ENCODE measurements at places on chromosomes 1 and 21.

GRCh38 chr1:230684998-230685397 lies 28.9 kb downstream of the AGT start:
- H3K27me3 ChIP-seq, result no peaks in the 10 kb centered on the region
- no peak for DNase-seq
- no peak overlapping the region for H3K27ac ChIP-seq
- H3K4me3 ChIP-seq, result no peak overlapping the region
- no peaks in the 10 kb centered on the region for H3K4me1 ChIP-seq

GRCh38 chr1:155437405-155437804 lies 116.7 kb downstream of the RUSC1 start:
- H3K27me3 ChIP-seq, result no peaks in the 10 kb centered on the region
- H3K4me1 ChIP-seq, result no peaks in the 10 kb centered on the region
- no peak for DNase-seq
- no peak overlapping the region for H3K27ac ChIP-seq
- no peak overlapping the region for H3K4me3 ChIP-seq
- peaks cover 51% of the 10 kb centered on the region for H3K36me3 ChIP-seq

GRCh38 chr1:14910984-14911721 lies 242.4 kb upstream of the TMEM51 start:
- H3K36me3 ChIP-seq, result no peaks in the 10 kb centered on the region
- no peak overlapping the region for H3K4me3 ChIP-seq
- H3K4me1 ChIP-seq, result no peaks in the 10 kb centered on the region

DNA sequence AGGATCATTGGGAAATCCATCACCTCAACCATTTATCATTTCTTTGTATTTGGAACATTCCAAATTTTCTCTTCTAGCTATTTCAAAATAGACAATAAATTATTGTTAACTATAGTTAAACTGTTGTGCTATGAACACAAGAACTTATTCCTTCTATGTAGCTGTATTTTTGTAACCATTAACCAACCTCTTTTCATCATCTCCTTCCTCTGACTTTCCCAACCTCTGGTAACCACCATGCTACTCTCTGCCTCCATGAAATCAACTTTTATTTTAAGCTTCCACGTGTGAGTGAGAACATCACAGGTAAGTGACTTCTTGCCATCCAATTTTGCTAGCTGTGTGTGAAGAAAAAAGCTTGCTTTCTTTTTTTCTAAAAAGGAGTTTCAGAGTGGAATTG lies 418 bp downstream of the IFI44L start:
- H3K36me3 ChIP-seq, result no peaks in the 10 kb centered on the region
- peak overlapping the region; percentile 78 for H3K27ac ChIP-seq
- H3K4me3 ChIP-seq, result peak overlapping the region; percentile 53
- DNase-seq, result no peak
- H3K27me3 ChIP-seq, result no peaks in the 10 kb centered on the region

DNA sequence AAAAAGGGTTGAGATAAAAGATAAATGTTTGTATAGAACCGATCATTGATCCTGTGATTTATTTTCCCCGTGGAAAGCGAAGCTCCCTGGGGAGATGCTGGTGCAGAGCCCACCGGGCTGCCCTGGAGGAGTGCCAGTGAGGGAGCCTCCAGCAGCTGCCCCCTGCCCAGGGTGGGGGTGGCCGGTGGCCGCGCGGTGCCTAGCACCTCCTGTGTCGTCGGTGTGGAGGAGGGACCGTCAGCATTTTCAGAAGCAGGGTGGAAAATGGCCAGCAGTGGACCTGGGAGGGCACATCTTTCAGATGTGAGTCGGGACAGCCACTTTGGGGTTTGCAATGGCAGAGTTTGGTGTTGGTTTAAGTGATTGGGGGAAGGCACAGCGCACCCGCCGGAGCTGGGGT lies 164.0 kb downstream of the PRDM16 start:
- no peaks in the 10 kb centered on the region for H3K36me3 ChIP-seq
- H3K27me3 ChIP-seq, result no peaks in the 10 kb centered on the region
- no peaks in the 10 kb centered on the region for H3K4me1 ChIP-seq
- DNase-seq, result no peak
- no peak overlapping the region for H3K27ac ChIP-seq

DNA sequence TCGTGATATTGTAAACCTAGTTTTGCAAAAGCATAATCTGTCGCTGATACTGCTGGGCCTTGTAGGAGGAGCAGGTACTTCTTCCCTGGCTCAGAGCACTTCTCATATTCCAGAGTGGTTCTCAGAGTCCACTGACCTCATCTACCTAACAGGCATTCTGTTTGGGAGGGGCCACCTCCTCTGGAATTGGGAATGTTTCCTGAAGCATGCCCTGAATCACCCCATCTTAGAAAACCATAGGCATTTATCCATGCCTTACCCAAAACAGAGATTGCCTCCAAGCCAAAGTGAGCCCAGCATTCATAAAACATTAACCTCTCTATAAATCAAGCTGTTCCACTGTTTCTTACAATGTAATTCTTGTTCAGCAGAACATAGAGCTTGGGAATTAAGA lies 35.1 kb downstream of the SLC44A3 start:
- H3K4me1 ChIP-seq, result peaks cover 11% of the 10 kb centered on the region
- H3K4me3 ChIP-seq, result no peak overlapping the region
- H3K36me3 ChIP-seq, result no peaks in the 10 kb centered on the region
- peaks cover 12% of the 10 kb centered on the region for H3K27me3 ChIP-seq
- no peak overlapping the region for H3K27ac ChIP-seq
- no peak for DNase-seq

GRCh38 chr1:238652346-238652968 lies 733.9 kb upstream of the CHRM3 start:
- no peak overlapping the region for H3K27ac ChIP-seq
- no peaks in the 10 kb centered on the region for H3K36me3 ChIP-seq
- DNase-seq, result no peak
- H3K4me3 ChIP-seq, result no peak overlapping the region
- H3K4me1 ChIP-seq, result no peaks in the 10 kb centered on the region
- H3K27me3 ChIP-seq, result no peaks in the 10 kb centered on the region

GRCh38 chr1:93845538-93846205 lies 33.3 kb downstream of the DNTTIP2 start:
- no peaks in the 10 kb centered on the region for H3K36me3 ChIP-seq
- peak overlapping the region; percentile 91 for H3K27ac ChIP-seq
- peaks cover 33% of the 10 kb centered on the region for H3K4me1 ChIP-seq
- H3K4me3 ChIP-seq, result peak overlapping the region; percentile 69

DNA sequence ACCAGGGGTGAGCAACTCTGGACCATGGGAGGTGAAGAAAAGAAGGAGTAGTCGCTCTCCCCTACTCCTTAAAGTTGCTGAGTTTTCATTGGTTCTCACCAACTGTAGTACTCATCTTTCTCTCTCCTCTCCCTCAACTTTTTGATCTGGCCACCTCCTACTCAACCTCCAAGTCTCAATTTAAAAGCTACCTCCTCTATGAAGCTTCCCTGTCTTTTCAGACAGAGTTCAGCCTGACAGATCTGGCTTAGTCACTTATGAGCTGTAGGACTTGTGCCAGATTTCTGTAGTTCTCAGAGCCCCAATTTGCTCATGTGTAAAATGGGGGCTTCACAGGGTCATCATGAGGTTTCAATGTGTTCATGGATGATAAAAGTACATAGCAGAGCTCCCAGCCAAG lies 34.5 kb upstream of the HTR1D start:
- no peak overlapping the region for H3K4me3 ChIP-seq
- no peaks in the 10 kb centered on the region for H3K36me3 ChIP-seq
- DNase-seq, result no peak
- H3K4me1 ChIP-seq, result no peaks in the 10 kb centered on the region
- H3K27me3 ChIP-seq, result no peaks in the 10 kb centered on the region

DNA sequence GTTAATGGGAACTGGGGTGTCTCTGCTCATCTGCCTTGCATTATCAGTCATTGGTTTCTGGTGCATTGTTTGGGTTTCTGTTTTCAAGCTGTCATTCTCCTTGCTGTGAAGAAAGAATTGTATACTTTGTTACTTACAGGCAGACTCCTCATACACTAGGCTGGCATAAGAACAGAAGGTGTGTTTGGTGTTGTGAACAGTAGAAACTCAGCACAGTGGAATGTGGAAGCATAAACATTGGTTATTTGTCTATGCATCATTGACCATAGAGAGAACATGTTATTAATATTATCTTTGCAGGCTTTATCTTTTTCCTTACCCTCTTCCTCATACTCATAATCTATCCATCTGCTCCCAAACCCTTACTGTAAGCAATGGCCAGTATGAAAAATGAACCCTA lies 18.2 kb downstream of the C1orf87 start:
- H3K27me3 ChIP-seq, result no peaks in the 10 kb centered on the region
- no peak overlapping the region for H3K4me3 ChIP-seq
- no peaks in the 10 kb centered on the region for H3K36me3 ChIP-seq
